ENCODE measurements at places on chromosomes 11 and 22. TPM values are rescaled to one million over a fixed set of nuclear protein-coding genes. Genes with fewer than 3 reads are reported as not detected.

Gene HTR3A
- polyA plus RNA-seq: 5.8 TPM

Gene DUSP8
- polyA plus RNA-seq: 1.1 TPM

Gene OR2AT4
- polyA plus RNA-seq: not detected

Gene OR5L1
- not detected for polyA plus RNA-seq

Gene PRG3
- not detected for polyA plus RNA-seq

Gene GLYATL1
- polyA plus RNA-seq: 6.9 TPM

Gene IGF2
- 4.4 TPM for polyA plus RNA-seq

Gene HARBI1
- polyA plus RNA-seq: 4.2 TPM

Gene OR56A1
- polyA plus RNA-seq: 0.10 TPM

Gene MMP1
- not detected for polyA plus RNA-seq

Gene TCP11L1
- 3.2 TPM for polyA plus RNA-seq

Gene SLC25A45
- 0.89 TPM for polyA plus RNA-seq

Gene SCARF2
- polyA plus RNA-seq: 2.2 TPM

Gene IGLL1
- polyA plus RNA-seq: not detected

Gene SSTR3
- not detected for polyA plus RNA-seq

Gene CHST1
- 2.1 TPM for polyA plus RNA-seq

Gene MS4A15
- 0.14 TPM for polyA plus RNA-seq

Gene FGF19
- polyA plus RNA-seq: 22.3 TPM

Gene TST
- polyA plus RNA-seq: 16.3 TPM

Gene OR2AG2
- polyA plus RNA-seq: 0.26 TPM

Gene EFCAB6
- polyA plus RNA-seq: 1.2 TPM

Gene IL18
- 1.8 TPM for polyA plus RNA-seq

Gene C11orf87
- 0.50 TPM for polyA plus RNA-seq

Gene MMP27
- polyA plus RNA-seq: not detected

Gene VWCE
- polyA plus RNA-seq: 9.7 TPM

Gene TRMU
- 40.3 TPM for polyA plus RNA-seq

Gene TMA7B
- not detected for polyA plus RNA-seq

Gene C11orf21
- not detected for polyA plus RNA-seq

Gene HEPHL1
- 0.17 TPM for polyA plus RNA-seq

Gene CD44
- polyA plus RNA-seq: 3.8 TPM

Gene ISX
- polyA plus RNA-seq: not detected

Gene CCDC87
- polyA plus RNA-seq: 0.12 TPM

Gene LYVE1
- polyA plus RNA-seq: not detected

Gene VWA5A
- 10.4 TPM for polyA plus RNA-seq

Gene MRGPRF
- polyA plus RNA-seq: 3.3 TPM

Gene ADM2
- polyA plus RNA-seq: 3.3 TPM

Gene MALAT1
- polyA plus RNA-seq: 6,020 TPM

Gene TREH
- polyA plus RNA-seq: 0.36 TPM

Gene DRAP1
- 294 TPM for polyA plus RNA-seq

Measured in GM23338 (cell line).